Fibroblast of skin of right quadriceps (primary cell): ENCODE measurements at places on chromosomes 2 and 18.
A peak's percentile ranks its signal among the peaks of the same experiment; 100 is the strongest.

GRCh38 chr2:97733341-97734035 is 20.1 kb downstream of the ZAP70 start:
- DNase-seq: no peak

GRCh38 chr18:61459896-61460648 is 126.8 kb downstream of the CDH20 start:
- no peak for DNase-seq

- no peak for DNase-seq
Observed at GRCh38 chr18:52426041-52426440, 86.0 kb downstream of the DCC start.

- no peak for DNase-seq
Observed at GRCh38 chr18:39675906-39676305, 2110.3 kb upstream of the CELF4 start.

GRCh38 chr2:198203336-198204069 is 399.1 kb downstream of the PLCL1 start:
- no peak for DNase-seq

GRCh38 chr2:152395103-152395502 is 60.1 kb downstream of the FMNL2 start:
- DNase-seq: no peak

DNA sequence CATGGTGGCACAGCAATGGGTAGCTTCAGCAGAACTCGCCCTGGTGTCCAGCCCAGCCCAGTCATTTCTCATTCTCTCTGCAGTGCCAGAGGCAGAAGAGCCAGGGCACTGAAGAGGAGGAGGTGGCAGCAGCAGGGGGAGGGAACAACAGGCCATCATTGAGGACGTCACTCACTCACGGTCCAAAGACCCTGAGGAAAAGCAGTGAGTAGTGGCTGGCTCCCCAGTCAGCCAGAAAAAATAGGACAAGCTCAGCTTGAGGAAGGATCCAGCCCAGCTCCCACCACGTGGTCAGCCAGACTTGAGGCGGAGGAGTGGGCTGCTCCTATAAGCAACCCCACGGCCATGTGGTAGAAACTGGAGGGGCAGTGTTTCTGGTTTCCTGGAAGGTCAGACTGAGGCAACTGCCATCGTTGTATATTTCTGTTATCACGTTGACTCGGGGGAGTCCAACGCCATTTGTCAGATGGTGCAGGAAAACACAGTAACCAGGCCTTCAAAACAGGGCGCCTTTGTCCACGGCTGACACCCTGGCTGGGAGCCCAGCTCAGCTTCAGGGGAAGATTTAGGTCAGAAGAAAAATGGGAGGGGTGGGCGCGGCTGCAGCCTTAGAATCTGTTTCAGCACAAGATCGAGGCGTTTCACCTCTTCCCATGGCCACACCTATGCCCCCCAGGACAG is 19.0 kb upstream of the TMEM247 start:
- no peak for DNase-seq

DNA sequence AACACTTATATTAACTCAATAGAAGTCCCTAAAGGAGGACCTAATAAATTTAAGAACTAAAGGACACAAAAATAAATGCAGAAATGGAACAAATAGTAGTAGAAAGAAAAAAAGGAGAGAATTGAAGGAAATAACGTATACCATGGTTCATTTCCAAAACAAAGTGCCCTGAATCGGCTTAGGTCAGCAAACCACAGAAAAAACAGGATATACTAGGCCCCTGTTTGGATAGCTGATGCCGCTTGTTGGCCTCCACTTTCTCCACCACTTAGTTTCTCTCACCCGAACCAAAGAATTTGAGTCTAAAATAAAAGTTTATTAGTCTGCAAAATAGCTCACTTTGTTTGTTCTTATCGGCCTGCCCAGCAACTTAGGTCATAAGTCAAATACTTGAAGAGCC is 100.4 kb downstream of the HIBCH start:
- no peak for DNase-seq

DNA sequence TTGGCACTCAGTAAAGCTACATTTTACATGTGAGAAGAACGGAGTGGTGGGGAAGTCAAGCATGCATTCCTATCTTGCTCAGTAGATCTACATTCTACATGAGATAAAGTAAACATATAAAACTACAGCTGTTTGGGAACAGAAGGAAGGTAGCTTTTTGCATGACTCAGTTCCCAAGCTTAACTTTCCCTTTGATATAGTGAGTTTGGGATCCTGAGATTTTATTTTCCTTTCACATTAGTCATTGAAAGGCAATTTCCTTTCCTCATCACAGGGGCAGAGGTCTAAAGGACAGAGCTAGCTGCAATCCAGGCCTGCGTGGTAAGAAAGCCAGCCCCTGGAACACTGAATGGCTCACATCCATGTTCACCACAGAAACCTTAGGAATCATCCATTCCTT is 257.2 kb downstream of the SRBD1 start:
- peak; percentile 92 for DNase-seq

DNA sequence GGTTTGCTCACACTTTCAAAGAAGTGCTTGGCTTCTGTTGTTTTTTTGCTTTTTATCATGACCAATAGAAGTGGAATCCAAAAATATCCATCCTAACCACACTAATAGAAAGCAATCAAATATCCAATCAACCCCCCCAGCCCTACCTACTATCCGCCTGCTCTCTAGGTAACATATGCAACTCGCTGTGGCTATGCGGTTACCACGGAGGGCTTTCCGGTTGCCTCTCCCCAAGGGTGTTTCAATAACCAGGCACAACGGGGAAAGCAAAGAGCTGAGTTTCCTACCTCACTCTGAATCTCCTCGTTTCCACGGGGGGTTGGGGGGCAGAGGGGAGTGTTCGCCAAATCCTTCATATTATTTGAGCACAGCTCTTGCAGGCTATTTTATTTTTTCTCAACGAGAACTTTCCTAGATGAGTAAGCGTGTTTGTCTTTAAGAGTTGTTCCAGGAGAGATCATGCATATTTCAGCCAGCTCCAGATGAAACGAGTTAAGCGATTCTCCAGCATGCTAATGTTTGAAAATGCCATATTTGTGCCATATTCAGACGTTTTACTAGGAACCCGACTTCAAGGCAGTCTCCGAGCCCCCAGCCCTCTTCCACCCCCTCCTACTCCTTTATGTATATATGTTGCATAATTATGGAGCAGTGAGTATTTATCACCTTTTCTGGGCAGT is 30.3 kb downstream of the PAX3 start:
- no peak for DNase-seq

DNA sequence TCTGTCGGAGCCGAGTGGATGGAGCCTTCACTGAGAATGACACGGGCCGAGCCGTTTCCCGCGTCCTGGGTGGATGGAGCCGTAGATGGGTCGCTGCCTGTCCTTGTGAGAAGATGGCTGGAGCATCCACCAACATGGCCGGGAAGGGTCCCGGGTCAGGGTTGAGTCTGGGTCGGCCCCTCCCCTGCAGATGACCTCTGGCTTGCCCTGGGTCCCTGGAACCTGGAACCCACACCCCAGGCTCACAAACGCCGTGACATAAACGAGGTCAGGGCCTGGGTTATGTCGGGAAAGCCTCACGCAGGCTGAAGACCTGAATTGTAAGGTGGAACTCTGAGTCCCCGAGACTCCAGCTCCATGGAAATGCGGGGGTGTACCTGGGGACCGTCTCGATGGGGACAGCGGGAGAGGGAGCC is 94.9 kb downstream of the NFATC1 start:
- DNase-seq: no peak

DNA sequence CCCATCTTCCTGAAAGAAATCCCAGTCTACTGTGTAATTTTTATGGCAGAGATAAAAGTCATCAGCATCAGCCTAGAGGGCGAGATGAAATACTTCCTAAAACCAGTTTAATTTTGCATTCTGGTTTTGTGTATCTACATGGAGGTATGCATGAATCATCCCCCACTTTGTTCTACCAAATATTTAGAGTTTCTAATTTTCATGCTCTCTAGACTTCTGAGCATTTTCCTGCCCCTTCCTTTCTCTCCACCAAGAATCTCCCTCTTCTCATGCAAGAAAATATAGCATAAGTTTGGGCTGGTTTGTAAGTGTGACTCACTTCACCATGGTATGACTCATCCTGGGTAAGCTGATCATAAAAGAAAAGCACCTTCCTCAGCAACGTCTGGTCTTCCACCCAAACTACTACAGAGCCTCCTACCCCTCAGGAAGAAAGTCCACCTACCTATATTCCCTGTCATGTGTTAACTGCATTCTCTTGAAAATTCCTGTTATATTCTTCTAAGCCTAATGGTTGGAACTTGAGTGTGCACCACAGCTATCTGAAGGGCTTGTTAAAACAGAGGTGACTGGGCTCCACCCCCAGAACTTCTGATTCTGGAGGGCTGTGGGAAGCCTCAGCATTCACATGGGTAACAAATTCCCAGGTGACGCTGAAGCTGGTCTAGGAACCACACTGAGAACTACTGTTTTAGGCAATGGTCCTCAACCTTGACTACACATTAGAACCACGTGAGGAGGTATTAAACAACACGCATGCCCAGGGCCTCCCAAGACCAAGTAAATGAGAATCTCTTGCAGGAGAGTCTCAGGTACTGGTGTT is 37.4 kb upstream of the RAPGEF4 start:
- peak; percentile 97 for DNase-seq

GRCh38 chr18:43563780-43564179 is 286.5 kb upstream of the SYT4 start:
- peak; percentile 35 for DNase-seq

DNA sequence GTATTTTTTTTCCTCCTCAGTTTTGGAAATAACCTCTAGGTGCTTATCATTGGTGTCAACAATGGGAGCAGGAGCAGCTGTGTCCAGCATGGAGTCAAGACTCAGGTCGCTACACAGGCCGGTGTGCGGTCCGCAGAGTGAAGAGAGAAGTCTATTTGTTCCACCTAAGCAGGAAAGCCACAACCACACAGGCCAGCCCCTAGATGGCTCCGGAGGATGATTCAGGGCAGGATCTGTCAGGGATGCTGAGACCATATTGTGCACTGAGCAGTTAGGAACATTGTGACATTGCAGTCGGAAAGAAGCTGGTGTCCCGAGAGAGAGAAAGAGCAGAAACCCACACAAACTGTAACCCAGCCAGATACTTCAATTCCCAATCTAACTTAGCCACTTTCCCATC is 136.9 kb downstream of the GAREM1 start:
- DNase-seq: no peak

GRCh38 chr2:64837116-64837731 is 152.0 kb upstream of the SLC1A4 start:
- DNase-seq: peak; percentile 76

DNA sequence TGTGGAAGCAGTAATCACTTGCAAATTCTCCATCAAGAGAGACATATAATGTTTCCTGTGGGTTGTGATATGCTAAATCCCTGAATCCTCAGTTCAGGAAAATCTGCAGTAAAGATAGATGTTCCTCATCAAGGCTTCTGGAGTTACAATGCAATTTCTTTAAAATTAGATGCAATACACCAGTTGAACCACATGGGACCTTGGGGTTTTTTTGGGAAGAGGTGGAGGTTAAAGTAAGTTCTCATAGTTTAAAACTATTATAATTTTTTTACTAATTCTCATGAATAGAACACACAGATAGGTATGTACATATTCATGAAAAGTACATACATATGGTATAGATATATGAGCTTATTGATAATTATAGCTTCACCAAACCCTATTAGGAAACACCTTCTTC is 496.2 kb downstream of the SATB2 start:
- no peak for DNase-seq

DNA sequence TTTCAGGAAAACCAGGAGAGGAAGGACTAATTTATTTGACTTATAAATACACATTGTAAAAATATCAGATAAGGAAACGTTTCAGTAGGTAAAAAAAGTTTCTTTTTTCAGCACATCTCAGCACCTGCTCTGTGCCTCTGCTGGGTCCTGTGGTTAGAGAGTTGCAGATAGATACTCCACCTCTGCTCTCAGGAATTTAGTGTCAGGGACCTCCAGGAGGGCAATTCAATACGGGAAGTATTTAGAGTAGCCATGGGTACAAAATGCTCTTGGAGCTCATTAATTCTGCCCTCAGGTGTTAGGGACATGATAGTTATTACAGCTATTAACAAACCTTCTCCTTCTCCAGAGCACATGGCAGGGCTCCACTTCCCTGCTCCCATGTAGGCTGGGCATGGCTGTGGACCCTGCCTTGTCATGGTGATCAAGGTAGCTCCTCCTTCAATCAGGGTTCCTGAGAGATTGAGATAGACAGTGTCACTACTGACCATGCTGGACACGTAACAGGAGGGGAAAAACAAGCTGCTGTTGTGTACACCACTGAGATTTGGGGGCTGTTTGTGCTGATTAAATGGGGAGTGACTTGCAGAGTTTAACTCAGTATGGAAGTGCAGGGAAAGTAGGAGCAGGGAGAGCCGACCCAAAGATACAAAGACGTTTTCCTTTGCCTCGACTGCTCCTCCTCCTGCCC is 185.6 kb upstream of the COPS8 start:
- DNase-seq: no peak

GRCh38 chr2:230901006-230901405 is 24.0 kb downstream of the GPR55 start:
- DNase-seq: no peak

DNA sequence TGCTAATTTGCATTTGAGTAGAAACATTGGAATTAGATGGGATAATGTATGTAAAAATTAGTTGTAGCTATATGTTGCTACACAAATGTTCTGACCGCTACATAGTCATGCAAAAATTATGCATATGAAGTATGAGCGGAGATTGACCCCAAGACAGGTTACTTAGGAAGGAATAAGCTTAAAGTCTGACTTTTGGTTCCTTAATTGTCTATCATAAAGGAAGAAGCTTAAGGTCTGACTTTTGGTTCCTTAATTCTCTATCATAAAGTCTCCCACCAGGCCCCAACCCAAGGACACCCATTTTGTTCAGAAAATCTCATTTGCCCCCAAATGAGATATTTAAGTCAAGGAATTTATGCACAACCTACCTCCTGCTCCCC is 106.5 kb downstream of the EVA1A start:
- no peak for DNase-seq

DNA sequence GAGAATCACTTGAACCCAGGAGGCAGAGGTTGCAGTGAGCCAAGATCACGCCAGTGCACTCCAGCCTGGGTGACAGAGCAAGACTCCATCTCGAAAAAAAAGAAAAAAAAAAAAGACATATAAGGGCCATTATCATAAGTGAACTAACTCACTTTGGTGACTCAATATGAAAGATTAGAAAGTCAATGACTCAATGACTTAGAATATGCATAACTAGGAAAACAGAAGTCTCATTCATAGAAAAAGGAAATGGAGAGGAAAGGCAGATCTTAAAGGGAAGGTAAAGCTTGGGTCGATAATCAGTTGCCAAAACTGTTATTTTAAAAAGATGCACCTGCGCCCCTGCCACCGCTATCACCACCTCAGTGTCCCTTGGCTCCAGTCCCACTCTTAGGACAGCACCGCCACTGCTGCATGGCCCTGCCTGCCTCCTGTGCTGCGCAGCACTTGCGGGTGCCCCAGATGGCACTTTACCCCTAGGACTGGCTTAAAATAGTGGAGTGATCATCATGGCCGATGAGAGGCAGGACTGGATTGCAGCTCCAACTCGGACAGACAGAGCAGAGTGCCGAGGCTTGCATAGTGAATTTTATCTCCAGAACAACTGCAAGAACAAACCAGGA is 54.7 kb downstream of the INO80D start:
- peak; percentile 21 for DNase-seq

DNA sequence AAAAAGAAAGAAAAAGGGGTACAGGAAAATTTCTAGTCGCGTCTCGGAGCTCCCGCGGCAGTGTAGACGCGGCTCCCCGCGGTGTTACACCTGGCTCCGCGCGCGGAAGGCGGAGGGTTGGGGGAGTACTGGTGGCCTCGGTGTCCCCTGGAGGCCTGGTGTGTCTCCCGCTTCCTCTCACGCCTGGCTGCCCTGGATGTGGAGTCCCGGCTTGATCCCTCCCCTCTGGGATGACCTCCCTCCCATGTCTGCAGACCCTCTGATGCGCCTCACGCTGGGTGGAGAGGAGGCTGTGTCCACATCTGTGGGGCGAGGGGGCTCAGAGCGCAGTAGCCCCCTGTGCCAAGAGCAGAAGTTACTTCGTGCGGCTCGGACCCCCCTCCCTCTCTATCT is 1.2 kb downstream of the KIF5C start:
- DNase-seq: no peak
